ENCODE measurements at places on chromosomes 1 and 21.

DNA sequence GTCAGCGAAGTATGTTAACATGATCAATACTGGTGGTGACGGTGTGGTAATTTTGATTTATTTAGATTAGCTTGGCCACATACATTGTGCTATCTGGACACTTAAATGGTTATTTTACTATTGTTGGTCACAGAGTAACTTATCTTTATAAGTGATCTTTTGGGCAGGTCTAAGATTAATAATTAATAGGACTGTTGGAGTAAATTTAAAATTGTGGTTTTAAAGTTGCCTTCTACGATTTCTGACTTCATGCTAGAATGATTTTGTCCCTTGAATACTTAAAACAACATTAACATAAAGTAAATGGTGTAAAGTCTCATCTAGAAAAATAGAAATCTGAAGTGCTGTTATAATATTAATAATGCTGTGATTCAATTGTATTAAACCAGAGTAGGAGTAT is 14.7 kb downstream of the SRRM1 start:
- no peak for DNase-seq

DNA sequence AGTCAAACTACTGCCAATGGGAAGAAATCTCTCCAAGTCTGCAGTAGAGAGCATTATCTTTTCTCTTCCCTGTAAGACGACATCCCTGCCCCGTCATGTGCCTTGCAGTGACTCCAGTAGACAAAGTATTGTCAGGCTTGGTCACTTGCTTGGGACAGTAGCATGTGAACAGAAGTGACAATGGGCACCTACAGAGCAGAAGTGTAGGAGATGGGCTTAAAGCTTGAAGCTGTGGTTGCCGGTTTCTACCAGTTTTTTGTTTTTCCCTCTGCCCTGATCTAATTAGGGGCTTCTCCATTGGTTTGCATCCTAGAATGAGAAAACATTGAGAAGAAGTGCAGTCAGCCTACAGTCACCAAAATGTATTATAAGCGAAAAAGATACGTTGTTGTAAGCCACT is 12.7 kb downstream of the F3 start:
- no peak for DNase-seq

DNA sequence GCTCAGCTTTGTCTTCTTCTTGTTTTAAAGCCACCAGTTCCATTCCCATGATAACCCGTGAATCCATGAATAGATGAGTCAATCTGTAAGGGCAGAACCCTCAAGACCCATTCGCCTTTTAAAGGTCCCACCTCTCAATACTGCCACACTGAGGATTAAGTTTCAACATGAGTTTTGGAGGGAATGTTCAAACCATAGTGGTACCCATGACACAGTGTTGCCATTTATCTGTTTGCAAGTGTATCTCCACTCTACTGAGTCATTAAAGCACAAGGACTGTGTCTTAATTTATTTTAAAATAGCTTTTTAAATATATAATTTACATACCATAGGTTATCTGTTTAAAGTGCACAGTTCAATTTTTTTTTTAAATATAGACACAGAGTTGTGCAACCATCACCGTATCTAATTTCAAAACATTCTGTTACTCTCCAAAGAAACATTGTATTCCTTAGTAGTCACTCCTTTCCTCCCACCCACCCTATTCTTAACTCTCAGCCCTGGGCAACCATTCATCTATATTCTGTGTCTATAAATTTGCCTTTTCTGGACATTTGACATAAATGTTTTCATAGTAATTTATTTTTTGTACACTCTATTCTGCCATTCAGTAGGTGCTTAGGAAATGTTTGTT is 4.8 kb upstream of the IL24 start:
- DNase-seq = no peak

- DNase-seq = no peak
Observed at GRCh38 chr1:156251527-156251926, 3.7 kb upstream of the PAQR6 start.

DNA sequence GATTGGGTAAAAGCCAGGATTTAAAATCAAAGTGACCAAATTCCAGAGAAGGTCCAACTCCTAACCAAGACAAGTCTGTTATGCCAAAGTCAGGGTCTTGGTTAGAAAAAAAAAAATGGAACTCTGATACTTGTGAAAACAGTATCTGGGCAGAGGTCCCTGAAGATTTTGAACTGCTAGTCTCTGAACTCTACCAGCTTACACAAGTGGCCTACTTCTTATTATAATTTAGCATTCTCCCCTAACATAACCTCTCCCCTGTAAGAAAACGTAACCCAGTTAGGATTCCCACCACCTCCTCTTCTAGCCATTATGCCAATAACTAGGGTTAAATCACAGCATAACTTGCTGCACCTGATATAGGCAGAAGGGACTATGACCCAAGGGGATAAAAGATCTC is 220.5 kb downstream of the COL24A1 start:
- DNase-seq = no peak

DNA sequence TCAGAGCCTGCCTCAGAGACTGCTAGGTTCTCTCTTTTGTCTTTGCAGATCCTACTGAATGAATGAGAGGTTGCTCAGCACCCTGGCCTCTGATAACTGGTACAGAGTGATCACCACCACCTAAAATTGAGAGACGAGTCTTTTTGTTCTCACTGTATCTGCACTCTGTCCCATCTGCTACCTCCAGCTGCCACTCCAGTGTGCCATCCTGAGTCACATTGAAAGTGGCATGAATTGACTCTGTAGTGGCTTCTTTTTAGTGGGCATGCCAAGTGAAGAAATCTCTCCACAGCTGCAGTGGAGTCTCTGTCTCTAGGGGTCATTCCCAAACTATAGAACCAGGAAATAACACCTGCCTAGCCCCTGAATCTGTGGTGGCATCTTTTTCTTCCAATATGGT is 14.7 kb downstream of the CAMK1G start:
- DNase-seq = no peak

DNA sequence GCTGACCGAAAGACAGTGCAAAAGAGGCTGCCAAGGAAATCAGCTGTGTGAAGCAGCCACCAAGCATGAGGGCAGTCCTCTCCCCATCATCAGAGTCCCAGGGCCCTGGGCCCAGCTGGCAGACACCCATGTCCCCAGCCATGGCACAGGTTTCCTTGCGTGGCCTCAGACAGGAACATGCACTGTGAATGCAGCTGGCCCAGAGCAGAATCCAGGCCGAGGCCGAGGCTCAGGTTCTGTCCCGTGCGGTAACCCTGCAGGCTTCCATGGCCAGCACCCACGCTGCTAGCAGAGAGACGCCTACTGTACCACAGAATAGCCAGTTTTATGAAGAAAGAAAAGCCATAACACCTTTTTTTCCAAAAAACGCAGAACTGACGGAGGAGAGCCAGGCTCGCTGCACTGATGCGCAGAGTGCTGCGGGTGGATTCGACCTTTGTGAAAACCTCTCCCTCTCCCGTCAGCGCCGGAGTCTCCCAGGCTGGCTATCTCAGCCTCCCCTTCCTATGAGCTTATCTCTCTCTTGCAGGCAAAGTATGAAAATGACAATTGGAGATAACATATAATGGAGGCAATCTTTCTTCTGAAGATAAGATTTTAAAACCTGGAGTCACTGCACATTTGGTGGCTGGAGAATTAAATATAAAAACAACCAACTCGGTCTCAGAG is 106.6 kb downstream of the NPHP4 start:
- DNase-seq = no peak

DNA sequence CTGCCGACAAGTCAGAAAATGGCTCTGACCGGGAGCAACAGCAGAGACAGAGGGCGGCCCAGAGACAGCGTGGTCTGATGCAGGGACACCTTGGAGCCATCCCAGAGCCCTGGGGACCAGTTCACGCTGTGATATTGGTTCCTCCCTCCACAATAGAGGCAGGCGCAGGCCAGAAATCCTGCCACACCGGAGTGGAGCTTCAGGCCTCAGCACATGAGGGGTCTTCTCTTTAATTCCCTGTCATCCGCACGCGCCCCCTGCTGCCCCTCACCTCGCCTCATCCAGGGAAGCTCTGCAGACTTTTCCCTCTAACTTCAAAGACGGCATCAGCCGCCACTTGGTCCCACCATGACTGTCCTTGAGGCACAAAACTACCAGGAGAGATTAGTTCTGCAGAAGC is 75.5 kb upstream of the ANGPTL1 start:
- no peak for DNase-seq

DNA sequence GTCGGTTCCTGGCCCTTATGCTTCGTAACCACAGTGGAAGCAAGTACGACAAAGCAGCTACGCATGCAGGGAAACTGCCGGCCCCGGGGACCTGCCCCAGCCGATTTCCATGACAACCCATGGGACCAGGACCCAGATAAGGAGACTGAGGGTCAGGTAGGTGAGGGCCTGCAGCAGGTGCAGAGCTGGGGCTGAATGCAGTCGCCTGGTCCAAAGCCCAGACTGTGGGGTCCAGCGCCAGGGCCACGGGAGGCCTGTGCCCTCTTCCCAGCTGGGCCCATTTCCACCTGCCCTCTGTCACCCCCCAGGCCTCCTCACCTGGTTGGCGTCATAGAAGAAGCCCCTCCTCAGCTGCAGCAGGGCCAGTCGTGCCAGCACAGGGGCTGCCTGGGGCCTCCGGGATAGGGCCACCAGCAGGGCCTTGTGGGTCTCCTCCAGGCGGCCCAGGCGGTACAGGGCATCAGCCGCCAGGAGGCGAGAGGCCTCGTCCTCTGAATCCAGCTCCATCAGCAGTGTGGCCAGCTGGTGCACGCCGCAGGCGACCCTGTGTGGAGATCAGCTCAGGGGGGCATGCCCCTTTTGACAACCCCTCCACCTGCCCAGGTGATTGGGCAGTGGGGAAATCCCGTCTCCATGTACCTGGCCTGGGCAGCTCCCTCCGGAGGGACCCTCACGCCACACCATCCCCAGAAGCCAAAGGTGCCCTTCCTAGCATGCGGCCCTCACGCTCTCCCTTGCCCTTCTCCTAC is 14.2 kb downstream of the TTC34 start:
- DNase-seq = no peak

DNA sequence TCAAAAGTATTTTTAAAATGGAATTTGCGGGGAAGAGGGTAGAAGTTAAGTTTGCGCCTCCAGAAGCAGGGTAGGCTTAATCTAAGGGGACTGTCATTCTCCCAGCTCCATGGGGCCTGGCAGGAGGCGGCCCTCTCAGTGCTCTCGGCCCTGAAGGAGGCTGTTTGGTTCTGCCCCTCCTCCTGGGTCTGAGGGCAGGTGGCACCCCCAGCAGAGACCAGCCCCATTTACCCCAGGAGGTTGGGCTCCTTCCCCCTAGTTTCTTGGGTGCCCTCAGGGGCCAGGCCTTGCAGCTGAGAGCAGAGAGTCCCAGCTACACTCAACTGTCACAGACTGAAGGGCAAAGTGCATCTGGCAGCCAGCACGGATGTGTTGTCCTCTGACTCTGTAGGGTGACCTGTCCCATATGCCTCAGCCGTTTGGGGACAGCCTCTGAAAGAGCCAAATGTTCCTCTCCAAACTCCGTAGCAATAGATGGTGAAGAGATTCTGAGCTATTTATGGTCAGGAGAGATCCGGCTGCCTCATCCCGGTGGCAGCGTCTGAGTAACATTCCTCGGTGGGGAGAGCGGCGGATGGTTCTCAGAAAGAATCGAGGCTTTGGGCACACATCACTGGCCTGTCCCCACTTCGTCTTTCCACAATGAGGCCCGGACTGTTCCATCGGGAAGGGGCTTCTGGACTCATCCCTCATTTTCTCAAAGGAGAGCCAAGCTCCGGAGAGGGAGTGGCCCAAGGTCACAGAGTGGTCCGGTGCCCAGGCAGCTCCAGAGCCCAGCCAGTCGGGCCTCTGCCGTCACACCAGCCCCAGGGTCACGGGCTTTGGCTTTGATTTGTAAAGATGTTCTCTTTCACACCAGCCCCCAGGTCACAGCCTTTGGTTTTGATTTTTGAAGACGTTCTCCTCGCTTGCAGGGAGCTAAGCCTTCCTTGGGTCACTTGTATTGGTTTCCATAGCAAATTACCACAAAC is 424.2 kb upstream of the VAMP3 start:
- DNase-seq = no peak

GRCh38 chr1:7634546-7635240 is 136.4 kb upstream of the VAMP3 start:
- no peak for DNase-seq

GRCh38 chr21:28151758-28152157 is 840.9 kb downstream of the LTN1 start:
- DNase-seq = no peak

GRCh38 chr21:45304476-45304830 is 16.8 kb upstream of the POFUT2 start:
- no peak for DNase-seq

DNA sequence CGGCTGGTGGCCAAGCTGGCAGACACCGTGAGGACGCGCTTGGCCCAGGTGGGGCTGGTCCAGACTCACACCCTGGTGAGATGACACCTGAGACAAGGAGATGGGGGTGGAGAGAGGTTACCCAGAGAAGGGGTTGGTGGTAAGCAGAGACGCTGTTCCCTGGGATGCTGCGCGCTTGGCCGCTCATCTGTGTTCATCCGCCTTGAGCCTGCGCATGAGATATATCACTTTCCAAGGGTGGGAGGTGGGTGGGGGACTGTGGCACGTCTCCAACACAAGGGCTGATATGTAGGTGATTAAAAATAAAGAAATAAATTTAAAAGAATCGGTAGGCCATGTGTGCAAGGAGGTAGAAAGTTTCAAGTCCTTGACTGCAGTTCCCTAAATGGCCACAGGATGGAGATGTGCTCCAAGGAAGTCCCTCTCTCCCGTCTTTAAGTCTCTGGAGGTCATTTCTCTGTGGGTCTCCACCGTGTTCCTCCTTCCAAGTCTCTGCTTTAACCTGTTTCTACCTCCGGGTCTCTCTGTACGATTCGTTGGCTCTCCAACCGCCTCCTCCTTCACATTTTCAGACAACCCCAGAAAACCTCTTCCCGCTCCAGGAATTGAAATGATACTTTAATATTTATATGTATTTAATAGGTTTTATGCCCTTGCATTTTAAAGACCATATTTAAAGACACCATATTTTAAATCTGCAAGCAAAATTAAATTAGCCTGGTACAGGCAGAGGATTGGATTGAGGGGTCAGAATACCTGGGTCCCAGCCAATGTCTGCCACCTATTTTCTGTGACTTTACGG is 4.5 kb downstream of the TTC24 start:
- peak; percentile 86 for DNase-seq

- DNase-seq = no peak
Observed at GRCh38 chr1:112605633-112606327, 13.2 kb downstream of the ST7L start.

GRCh38 chr1:76083189-76083588 is 8.6 kb downstream of the ST6GALNAC3 start:
- DNase-seq = no peak

- no peak for DNase-seq
Observed at GRCh38 chr1:190711069-190711468, 233.4 kb upstream of the BRINP3 start.

- no peak for DNase-seq
Observed at GRCh38 chr1:185404907-185405568, 88.0 kb upstream of the IVNS1ABP start.

- DNase-seq = no peak
Observed at GRCh38 chr1:174550296-174550695, 102.5 kb downstream of the GPR52 start.

DNA sequence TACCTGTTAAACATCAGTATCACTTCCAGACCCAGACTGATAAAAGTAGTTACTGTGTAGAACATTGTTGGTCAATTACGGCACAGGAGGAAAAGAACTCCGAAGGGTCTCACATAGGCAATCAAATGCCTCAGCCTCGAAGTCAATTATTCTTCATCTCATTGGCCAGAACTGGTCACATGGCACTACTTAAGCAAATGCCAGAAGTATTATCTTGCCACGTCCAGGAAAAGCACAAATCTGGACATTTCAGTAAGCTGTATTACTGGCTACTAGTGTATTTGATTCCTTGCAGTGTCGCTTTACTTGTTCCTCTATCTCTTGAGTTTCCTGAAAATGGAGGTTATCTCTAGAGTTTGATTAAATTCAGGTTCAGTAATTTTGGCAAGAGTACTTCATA is 24.4 kb downstream of the DIO1 start:
- DNase-seq = no peak
